ENCODE measurements at places on chromosomes 1 and 21.

DNA sequence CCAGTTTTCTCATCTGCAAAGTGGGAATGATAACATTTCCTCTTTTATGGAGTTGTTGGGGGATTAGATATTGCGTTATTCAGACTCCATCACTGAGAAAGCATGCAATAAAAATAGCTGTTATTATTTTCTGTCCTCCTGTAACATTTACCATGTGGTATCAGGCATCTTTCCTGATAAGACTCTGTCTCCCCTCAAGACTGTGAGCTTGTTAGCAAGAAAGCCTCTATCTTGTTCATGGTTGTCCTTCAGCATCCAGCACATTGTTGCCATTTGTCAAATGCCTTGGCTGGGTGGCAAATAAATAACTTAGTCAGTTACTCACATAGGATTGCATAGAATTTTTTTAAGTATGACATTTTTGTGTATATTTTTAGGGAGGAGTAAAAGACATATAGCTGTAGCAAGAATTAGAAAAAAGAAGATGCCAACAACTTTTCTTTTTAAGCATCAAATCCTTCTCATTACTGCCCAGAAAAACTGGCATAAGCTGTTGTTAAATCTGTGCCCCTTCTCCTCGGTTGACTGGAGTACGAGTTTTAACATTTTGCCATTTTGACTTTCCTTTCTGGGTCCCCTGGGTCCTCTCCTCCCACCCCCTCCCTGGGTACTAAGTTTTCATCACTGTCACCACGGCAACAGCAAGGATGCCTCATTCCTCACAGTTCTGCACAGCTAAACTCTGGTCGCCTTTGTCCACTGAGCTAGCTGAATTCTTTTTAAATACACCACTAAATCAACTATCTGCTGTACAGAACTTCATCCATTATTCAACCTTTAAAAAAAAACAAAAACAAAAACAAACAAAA lies 1.0 kb upstream of the JAM2 start:
- DNase-seq = no peak

GRCh38 chr1:56286956-56287355 lies 292.4 kb downstream of the PLPP3 start:
- no peak for DNase-seq

GRCh38 chr1:93670141-93670540 lies 11.5 kb downstream of the BCAR3 start:
- DNase-seq = no peak

DNA sequence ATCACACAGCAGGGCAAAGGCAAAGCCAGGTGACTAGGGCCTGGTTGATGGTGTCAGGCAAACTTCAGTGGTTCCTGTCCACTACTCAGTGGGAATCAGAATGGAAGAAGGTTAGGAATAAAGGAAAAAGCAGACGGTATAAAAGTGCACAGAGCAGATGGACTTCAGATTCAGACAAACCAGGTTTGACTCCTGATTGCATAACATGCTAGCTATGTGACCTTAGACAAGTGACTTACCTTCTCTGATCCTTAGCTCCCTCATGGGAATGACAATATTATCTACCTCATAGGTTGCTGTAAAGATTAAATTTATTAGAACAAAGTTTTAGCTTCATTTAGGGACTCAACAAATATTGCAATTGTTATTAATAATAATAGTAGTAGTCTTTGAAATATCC lies 4.9 kb downstream of the PAQR7 start:
- no peak for DNase-seq

- DNase-seq = no peak
Observed at GRCh38 chr1:18723701-18724411, 93.2 kb downstream of the PAX7 start.

GRCh38 chr21:29501451-29501850 lies 202.7 kb downstream of the BACH1 start:
- no peak for DNase-seq

DNA sequence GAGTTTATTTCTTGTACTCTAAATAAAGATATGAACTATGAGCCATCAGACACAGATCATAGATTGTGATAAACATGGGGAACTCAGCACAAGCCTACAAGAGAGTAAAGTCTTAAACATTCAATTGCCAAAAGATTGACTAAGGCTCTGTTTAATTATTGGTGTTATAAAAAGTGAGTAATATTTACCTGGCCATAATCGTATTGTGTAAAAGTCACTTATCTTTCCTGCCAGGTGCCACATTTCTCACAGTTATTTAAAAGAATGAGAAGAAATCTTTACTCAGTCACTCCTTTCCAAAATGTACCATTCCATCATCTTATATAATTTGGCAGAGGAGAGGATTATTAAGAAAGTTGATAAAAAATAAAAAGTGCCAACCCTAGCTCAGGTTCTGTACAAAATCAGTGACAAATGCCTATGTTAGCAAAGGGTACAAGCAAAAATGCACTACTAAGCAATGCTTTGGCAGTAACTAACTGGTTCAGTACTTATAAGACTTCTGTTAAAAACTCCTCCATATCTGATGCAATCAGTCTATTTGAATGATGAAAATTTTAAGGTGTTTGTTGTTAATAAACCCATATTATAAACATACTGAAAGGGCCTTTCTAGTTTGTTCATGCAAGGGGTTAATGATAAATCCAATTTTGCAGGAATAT lies 5.8 kb upstream of the NR5A2 start:
- DNase-seq = no peak

- no peak for DNase-seq
Observed at GRCh38 chr1:198595765-198596164, 43.1 kb upstream of the PTPRC start.

DNA sequence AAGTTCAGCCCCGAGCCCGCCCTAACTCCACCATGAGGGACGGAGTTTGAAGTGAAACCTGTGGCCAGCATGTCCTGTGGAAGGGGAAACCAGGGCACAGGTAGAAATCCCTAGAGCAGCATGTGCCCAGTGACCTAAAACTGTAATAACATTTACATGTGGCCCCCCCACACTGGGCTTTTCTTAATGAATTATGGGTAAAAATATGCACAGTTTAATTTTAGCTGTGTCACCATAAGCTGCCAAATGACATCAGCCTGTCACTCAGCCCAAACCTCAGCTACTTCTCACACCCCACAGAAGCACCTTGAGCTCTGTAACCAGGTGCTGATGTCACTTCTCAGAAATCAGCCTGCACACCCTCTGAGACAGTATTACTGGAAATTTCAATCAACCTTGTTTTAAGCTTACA lies 50.0 kb upstream of the SLC19A1 start:
- no peak for DNase-seq

DNA sequence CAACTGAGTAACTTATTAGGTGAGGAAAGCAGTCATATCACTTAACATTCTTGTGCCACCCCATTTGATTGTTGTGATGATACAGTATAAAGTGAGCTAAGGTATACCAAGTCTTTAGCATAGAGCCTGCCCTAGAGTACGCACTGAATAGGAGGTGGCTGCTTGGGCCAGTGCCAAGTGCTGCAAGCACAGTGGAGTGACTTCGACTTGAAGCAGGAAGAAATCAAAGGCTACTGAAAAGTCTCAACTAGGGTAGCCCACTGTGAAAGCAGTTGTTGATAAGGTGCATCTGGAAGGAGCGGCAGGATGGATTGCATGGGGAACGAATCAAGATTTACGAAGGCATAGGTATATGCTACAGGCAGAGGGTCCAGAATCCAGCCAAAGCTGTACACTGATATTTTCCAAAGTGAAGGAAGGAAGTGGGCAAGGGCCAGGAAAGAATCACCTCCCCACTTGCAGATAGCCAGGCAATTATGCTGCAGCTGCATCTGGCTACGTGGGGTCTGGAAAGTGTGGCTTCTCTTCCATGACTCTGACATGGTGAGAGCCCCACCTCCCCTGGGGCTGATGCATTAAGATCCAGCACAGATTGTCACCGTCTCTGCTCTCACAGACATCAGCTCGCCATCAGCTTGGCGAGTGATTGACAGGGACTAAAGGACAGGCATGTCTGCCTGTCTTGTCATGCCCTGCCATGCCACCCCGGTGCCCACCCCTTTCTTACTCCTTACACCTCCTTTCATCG lies 287.0 kb upstream of the PLXNA2 start:
- DNase-seq = no peak

- DNase-seq = no peak
Observed at GRCh38 chr1:48807554-48808260, 31.0 kb upstream of the BEND5 start.

DNA sequence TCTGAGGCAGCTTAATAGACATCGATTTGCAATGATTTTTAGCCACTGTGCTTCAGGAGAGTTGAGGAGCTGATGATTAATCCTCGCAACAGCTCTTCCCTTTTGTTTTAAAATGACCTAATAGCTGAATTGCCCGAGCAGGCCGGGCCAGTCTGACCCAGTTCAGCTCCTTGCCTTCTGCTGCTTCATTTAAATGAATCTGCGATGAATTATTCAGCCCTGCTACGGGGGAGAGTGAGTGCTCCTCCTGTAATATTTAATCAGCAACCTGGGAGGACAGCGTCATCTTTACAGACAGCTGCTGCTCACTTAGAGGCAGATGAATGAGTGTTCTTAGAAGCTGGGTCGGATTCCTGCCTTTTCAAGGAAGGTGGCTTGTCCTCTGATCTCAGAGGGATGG lies 325.1 kb downstream of the CAMTA1 start:
- DNase-seq = no peak

GRCh38 chr1:54528613-54529012 lies 19.4 kb upstream of the ACOT11 start:
- DNase-seq = no peak

GRCh38 chr1:30186586-30186985 lies 536.8 kb downstream of the MATN1 start:
- no peak for DNase-seq

GRCh38 chr1:92755541-92756461 lies 29.1 kb downstream of the EVI5 start:
- no peak for DNase-seq

DNA sequence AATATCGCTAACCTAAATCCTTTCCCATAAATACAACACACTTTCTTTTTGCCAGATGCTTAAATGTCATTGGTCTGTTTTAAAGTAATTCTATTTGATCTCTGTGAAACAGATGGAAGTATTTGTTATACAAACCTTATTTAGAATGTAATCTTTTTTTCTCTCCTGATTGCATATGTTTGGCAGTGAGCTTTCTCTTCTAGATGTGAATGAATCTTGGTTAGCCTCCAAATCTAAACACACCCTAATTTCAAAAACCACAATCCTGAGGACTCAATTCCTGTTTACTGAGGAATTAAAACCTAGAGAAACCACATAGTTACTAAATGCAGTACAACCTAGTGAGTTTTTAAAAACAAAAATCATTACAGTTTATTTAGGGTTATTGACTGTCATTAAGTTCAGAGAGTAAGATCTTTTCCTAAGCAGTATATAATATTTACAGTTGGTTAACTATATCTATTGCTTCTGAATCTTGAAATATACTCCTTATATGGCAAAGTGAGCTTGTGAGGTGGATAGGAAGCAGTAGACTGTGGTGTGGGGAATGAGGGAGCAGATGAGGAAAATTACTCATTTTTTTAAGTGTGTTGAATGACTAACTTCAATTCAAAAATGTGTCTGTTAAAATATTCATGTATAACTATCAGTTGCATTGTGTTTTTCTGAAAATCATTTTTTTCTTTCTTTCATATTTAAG lies 218.7 kb downstream of the FMN2 start:
- DNase-seq = no peak

GRCh38 chr1:68206848-68207689 lies 25.3 kb downstream of the WLS start:
- DNase-seq = no peak

- no peak for DNase-seq
Observed at GRCh38 chr1:157487096-157487495, 65.2 kb downstream of the FCRL5 start.

- no peak for DNase-seq
Observed at GRCh38 chr1:64124704-64125440, 78.6 kb upstream of the UBE2U start.

- no peak for DNase-seq
Observed at GRCh38 chr1:185846672-185847444, 112.7 kb downstream of the HMCN1 start.

- DNase-seq = no peak
Observed at GRCh38 chr1:244788493-244789275, 46.8 kb upstream of the COX20 start.

GRCh38 chr1:226355669-226356551 lies 46.9 kb upstream of the LIN9 start:
- no peak for DNase-seq

GRCh38 chr1:171494076-171494475 lies 8.7 kb downstream of the PRRC2C start:
- DNase-seq = no peak

DNA sequence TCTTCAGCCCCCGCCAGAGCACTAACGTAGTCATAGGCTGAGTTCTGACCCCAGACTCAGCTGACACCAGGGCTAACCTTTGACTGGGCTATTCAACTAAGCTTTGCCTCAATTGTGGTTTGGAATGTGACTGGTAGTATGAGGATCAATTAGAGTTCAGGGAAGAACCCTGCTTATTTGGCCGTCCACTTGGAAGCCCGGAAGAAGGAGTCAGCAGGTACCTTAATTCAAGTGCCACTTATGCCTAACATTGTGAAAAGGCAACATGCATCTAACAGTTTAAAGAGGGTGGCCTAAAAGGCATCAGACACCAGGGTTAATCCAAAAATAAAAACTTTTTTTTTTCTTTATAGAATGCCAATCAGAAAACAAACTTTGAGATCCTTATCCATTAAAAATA lies 92.3 kb downstream of the BEND5 start:
- DNase-seq = no peak

DNA sequence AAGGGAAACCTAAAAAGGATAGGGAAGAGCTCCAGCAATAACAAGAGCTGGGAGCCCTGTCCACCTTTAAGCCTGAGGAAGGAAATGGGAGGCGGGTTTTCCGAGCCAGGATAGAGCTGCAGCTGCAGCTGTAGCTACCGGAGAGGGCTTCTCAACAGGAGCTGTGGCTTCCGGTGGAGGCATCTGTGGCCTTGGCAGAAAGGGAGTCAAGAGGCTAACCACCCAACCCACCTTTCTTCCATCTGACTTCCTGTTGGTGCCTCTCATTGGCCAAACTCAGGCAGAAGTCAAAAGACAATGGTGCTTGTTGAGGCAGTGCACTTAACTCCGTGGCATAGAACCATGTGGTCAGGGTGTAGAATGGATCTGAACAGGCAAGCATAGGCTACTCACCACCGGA lies 313.1 kb upstream of the DAB1 start:
- no peak for DNase-seq

GRCh38 chr1:61221642-61222041 lies 139.3 kb downstream of the NFIA start:
- DNase-seq = no peak

Data from progenitor cell of endocrine pancreas (in vitro differentiated cells).